Foreskin fibroblast (primary cell): ENCODE measurements at places on chromosomes 2 and 18.

- no peak for DNase-seq
Observed at GRCh38 chr2:181189951-181190350, 209.5 kb downstream of the UBE2E3 start.

DNA sequence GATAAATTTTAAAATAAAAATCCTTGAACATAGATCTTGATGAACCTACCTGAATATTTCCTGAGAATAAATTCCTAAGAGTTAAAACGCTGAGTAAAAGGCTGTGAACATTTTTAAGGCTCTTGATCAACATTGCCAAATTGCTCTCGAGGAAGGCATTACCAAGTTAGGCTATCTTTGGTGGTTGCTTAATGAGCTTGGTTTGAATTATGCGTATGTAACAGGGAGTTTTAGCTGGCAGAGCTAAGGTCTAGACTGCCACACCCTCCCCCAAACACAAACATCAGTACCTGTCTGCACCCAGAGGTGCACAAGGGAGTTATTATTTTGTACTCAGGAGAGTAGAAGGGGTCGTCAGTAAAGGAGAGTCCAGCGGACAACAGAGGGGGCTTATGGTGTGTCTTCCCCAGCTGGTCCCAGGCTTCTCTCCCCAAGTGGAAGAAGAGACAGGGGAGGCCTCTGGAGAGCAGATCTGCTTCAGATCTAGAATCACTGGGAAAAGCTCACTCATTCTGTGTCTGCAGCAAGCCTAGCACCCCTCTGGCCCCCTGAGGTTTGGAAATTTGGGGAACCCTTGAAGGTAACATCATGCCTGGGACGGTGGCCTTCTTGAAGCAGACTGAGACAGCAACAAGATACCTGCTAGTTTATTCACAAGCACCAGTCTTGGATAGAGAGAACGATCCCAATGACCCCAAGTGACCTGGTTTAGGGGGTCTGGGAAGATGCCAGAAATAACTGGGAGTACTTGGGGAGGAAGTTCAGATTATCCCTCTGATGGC, 197.2 kb upstream of the ID2 start:
- no peak for DNase-seq

DNA sequence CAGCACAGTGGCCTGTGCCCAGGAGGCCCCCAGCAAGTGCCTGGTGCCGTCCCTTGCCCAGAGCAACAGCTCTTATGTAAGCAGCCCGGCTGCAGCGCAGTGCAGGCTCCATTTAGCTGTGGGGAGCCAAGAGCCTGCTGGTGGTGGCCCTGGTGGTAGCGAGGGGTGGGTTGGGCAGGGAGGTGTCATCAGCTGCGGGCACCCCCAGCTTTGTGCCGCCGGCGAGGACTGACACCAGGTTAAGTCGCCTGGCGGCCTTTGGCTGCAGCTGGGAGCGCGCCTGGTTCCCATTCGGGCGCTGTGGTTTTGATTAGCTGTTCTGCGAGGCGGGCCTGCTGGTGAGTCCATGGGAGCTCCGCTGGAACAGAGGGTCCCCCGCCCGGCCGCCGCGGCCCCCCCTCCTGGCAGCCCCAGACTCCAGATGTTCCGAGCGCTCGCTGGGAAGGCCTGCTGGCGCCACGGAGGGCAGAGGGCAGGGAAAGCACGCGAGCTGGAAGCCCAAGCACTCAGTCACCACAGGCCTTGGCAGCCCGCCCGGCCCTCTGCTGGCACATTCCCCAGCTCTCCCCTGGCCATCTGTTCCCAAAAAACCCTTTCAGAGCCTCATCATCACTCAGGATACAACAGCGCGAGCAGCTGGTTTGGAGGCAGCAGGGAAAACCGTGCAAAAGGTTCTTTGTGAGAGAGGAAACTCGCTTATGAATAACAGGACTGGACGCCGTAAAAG, 18.4 kb downstream of the ATOH8 start:
- DNase-seq: peak; percentile 100

GRCh38 chr2:62569907-62570841, 64.2 kb upstream of the TMEM17 start:
- DNase-seq: no peak

GRCh38 chr2:203432811-203433210, 102.3 kb downstream of the RAPH1 start:
- no peak for DNase-seq

DNA sequence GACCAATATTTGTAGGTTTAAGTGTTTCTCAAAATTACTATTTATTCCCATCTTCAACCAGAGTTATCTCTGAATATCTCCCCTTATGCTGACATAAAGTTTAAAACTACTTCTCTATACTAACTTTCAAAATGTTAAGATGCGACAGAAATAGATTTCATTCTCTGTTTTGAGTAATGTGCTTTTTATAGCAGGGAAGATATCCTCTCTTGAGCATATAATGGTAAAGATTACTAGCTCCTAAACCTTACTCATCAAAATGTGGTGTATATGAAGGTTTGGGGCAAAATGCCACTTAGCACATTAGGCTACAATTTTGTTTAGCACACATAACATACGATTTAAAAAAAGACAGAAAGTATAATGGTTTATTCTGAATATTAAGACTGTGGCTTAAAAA, 54.4 kb downstream of the CWC22 start:
- no peak for DNase-seq

DNA sequence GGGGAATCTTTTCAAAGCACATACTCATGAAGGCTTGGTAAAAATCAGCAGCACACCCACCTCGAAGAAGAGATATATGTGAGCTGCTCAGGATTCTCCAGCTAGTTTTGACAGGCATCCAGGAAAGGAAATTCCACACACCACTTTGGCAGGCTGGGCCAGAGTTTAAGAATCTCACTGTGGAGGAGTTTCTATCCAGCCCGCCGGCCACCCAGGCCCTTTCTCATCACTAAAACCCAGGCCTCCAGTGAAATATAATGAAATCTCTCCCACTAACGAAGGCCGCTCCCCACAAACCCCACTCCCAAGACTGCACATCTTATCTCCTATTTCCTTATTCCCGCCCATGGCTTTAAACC, 202.0 kb downstream of the GLI2 start:
- peak; percentile 45 for DNase-seq

DNA sequence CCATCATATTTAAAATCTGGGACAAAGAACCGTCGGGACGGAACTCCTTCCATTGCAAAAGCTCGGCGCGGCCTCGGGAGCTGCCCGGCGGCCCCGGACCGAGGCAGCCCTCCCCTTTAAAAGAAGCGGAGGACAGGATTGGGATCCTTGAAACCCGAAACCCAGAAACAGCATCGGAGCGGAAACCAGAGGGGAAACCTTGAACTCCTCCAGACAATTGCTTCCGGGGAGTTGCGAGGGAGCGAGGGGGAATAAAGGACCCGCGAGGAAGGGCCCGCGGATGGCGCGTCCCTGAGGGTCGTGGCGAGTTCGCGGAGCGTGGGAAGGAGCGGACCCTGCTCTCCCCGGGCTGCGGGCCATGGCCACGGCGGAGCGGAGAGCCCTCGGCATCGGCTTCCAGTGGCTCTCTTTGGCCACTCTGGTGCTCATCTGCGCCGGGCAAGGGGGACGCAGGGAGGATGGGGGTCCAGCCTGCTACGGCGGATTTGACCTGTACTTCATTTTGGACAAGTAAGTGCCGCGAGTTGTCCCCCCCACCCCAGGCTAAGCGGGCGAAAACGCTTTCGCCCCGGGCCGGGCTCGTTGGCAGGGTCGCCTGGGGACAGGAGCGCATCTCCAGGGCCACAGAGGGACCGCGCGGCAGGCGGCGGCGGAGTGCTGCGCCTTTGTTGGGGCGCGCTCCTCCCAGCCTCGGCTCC, at the start of gene ANTXR1:
Gene ANTXR1, plus strand, starts transcription at position 38 of the 698 bp plus-strand sequence. Its CDS starts 321 bp downstream, at position 359.
- peak; percentile 61 for DNase-seq

DNA sequence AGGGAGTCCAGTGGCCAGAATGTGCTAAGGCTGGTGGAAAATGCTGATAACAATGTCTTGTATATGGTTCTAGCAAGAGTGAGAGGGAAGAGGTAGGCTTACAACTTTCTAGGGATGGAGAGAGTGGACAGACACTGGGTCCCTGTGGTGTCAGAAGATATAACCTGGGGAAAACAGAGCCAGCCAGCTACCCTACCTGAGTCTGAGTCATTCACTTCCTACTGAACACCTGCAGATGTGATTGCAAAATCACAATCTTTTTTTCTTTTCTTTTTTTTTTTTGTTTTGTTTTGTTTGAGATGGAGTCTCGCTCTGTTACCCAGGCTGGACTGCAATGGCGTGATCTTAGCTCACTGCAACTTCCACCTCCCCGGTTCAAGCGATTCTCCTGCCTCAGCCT, 7.3 kb downstream of the TET3 start:
- DNase-seq: no peak

DNA sequence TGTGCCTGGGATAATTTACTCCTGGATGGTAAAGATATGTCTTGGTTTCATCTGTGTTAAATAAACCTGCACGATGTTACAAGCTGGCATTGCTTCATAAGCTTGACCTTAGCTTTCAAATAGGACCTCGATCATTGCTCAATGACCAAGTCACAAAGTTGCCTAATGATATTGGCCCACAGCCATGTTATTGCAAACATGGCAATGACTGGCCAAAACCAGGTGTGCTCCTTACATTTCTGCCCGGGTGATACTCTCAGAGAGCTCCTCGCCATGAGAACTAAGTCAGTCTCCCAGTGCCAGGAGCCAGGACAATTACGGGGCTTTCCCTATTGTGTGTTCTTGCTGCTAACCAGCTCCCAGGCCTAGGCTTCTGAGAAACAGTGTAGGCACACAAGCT, 72.5 kb upstream of the CYP1B1 start:
- peak; percentile 88 for DNase-seq

- DNase-seq: peak; percentile 14
Observed at GRCh38 chr2:130251873-130252620, 53.8 kb upstream of the TUBA3E start.

DNA sequence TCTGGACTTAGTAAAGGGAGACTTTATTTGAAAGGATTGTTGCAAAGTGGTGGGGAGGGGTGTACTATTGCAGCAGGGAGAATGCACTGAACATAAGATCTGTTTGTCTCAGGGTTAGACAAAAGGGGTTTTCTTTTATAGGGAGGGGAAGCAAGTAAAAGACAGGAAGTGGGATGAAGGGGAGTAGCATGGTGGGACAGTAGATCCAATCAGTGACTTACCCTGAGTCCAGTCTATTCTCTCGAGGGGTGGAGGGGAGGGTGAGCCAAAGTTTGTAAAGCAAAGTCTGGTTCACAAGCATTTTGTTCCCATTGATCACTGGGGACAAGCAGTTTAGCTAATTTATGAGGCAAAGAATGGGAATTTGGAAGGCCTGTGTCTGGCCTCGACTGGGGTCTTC, 35.0 kb upstream of the CYP27C1 start:
- DNase-seq: no peak

DNA sequence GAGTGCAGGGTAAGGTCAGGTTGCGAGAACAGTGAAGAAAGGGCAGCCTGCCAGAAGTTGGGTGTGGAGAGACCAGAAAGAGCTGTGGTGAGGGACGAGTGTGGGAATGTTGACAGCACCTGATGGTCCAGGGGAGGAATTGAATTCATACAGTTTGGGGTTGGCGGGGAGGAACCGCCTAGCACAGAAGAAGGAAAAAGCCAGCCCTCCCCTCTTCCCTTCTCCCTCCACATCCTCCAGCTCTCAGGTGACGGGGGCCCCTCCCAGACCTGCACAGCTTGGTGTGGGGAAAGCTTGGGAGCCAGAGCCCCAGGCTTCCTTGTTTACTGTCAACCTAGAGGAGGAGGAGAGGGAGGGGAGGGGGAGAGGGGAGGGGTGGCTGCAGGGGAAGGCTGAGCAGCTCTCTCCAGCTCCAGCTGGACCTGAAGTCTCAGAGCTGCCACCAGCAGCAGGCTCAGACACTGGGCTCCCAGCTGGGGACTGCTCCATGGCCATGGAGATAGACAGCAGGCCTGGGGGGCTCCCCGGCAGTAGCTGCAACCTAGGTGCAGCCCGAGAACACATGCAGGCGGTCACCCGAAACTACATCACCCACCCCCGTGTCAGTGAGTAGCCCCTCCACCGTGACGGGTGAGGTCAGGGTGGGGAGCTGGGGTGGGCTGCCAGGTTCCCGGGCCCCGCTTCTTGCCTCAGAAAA, at the start of gene ATP6V1B1:
Gene ATP6V1B1, plus strand, starts transcription at position 433 of the 697 bp plus-strand sequence. Its CDS starts 55 bp downstream, at position 488.
- no peak for DNase-seq

DNA sequence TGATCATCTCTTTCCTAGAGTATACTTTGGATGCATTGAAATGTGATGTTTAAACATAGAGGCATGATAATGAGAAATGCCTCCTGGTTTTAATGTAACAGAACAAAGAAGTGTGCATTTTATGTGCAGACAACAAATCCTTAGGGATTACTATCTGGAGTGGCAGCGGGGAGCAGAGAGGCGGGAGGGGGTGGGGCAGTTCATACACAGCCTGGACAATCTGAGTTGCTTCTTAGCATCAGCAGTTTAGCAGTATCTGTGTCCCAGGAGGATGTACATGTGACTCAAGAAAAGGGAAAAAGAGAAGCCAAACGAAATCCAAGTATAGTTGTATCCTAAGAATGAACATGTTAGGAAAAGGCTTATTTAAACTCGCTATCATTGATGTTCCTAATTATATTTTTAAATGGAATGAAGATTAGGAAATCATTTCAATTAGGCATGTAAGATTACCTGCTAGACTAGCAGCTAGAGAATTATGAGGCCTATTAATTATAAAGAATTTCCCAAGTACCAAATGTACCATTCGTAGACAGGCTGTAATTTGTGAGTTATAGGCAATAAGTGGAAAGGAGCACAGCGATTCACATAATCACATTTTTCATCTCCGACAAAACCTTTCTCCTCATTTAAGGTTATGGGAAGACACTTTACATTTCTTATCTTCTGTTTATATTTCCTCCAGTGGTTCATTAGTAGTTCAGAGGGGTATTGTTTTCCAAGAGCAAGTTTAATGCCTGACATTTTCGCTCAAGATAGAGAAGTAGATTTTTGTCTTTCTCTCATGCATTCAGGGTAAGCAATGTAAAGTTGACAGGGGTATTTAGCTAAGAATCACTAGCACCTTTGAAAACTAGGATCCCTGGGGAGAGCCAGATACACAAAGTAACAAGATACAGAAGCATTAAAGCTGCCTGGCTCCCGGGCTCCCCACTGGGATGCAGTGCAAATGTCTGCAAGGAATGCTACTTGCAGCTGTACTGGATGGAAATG, 141.3 kb upstream of the NOSTRIN start:
- DNase-seq: no peak

DNA sequence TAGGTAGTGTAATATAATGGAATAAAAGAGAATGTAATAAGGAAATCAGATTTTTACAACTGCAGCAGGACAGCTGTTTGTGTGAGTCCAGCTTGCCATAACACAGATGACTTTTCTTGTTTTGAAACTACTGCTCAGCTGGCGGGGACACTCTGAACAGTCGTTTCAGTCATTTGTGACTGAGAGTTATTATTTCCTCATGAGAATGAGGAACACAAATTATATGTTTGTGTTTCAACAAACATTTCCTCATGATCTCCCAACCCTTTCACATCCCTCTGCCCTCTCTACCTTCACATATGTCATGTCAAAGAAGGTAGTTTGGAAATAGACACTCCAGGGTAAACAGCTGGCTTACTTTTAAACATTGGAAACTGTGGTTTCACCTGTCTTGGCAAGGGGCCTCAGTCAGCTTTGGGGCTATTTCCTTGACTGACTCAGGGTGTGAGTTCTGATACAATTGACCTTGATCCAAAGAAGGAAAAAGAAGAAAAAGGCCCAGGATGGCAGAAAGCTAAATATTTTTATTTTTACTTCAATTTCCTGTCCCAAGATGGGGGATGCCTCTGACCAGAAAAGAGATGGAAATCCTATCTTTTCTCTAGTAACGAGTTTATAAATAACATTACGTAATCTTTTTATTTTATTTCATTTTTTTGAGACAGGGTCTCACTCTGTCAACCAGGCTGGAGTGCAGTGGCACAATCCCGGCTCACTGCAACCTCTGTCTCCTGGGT, 593 bp downstream of the SP140L start:
- DNase-seq: no peak

GRCh38 chr18:9578306-9578705, 36.1 kb downstream of the PPP4R1 start:
- DNase-seq: no peak
